Aorta (tissue), 5 donors: ENCODE measurements at places on chromosomes 3 and 15.
A peak's percentile ranks its signal among the peaks of the same experiment; 100 is the strongest.

- DNase-seq, result peak; percentile 39
- no peak overlapping the region for H3K4me3 ChIP-seq
- H3K27ac ChIP-seq, result no peak overlapping the region
- no peaks in the 10 kb centered on the region for H3K36me3 ChIP-seq
- H3K27me3 ChIP-seq, result no peaks in the 10 kb centered on the region
- no peaks in the 10 kb centered on the region for H3K4me1 ChIP-seq
Observed at GRCh38 chr3:52099001-52099401, 42.6 kb upstream of the DUSP7 start.

GRCh38 chr3:45011756-45012508 is 14.2 kb upstream of the CLEC3B start:
- peaks cover 7% of the 10 kb centered on the region for H3K4me1 ChIP-seq
- DNase-seq, result peak; percentile 88
- no peak overlapping the region for H3K4me3 ChIP-seq
- H3K36me3 ChIP-seq, result no peaks in the 10 kb centered on the region
- H3K27ac ChIP-seq, result peak overlapping the region; percentile 96
- no peaks in the 10 kb centered on the region for H3K27me3 ChIP-seq

GRCh38 chr3:115292131-115292530 is 145.0 kb upstream of the ZBTB20 start:
- no peak overlapping the region for H3K27ac ChIP-seq
- H3K27me3 ChIP-seq, result no peaks in the 10 kb centered on the region
- no peaks in the 10 kb centered on the region for H3K36me3 ChIP-seq

GRCh38 chr3:100197876-100198275 is 62.9 kb upstream of the TBC1D23 start:
- no peaks in the 10 kb centered on the region for H3K27me3 ChIP-seq
- no peak for DNase-seq
- H3K36me3 ChIP-seq, result no peaks in the 10 kb centered on the region
- no peaks in the 10 kb centered on the region for H3K4me1 ChIP-seq
- no peak overlapping the region for H3K27ac ChIP-seq

- no peaks in the 10 kb centered on the region for H3K4me1 ChIP-seq
- no peak overlapping the region for H3K4me3 ChIP-seq
- no peaks in the 10 kb centered on the region for H3K36me3 ChIP-seq
- no peak overlapping the region for H3K27ac ChIP-seq
- no peak for DNase-seq
Observed at GRCh38 chr15:100559330-100559729, 30.6 kb upstream of the CERS3 start.

- H3K4me1 ChIP-seq, result no peaks in the 10 kb centered on the region
- no peak for DNase-seq
- no peak overlapping the region for H3K4me3 ChIP-seq
Observed at GRCh38 chr3:179967622-179968021, 69.1 kb downstream of the PEX5L start.
